ENCODE measurements at places on chromosomes 4 and X. TPM values are rescaled to one million over a fixed set of nuclear protein-coding genes. Genes with fewer than 3 reads are reported as not detected.

DNA sequence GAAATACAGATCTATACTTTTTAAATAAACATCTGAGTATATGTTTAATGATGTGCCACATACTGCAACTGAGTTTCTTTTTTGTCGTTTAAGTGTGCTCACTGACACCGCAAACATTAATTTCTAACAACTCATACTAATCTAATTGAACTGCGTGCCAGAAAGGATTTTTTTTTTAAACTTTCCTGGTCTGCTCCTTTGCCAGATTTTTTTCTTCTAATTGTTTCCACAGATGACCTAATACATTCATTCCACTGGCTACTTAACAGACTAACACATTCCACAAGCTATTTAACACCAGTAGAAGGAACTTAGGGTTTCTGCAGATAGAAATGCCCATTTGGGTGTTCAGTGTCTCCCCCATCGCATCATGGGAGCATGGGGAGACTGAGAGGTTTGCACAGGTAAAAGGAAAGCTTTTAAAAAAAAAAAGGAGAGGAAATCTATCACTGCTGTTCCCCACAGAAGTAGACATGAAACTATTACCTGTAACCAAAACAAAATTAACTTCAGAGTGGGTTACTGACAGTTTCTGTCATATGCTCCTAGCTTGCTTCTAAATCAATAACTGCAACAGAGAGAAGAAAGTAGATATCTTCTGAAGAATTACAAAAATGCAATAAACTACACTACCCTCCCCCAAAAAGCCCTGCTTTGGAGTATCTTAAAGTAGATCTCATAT, 31.6 kb downstream of the SH3KBP1 start:
- DNase-seq: no peak

DNA sequence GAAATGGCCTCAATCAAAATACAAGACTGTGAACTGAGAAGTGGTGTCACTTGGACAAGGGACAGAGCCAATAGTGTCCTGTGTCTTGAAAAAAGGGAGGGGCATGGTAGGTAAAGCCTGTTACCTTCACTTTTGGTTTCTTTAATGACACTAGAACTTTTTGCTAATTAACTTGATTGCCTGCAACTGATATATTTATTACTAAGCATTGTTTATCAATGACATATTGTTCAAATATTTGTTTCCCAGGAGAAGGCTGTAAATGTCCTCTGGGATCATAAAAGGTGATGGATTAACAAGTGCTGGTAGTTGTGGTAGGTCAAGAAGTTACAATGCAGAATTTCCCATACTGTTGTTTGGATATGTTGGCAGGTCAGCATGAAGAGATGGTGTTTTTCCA, 93.8 kb upstream of the SCML1 start:
- DNase-seq: no peak

Gene PLRG1
- 44.7 TPM for total RNA-seq

Gene CHIC1
- total RNA-seq: 15.6 TPM

Gene PHEX
- total RNA-seq: 0.41 TPM

GRCh38 chrX:83469551-83469950, 38.5 kb upstream of the POU3F4 start:
- DNase-seq: no peak

DNA sequence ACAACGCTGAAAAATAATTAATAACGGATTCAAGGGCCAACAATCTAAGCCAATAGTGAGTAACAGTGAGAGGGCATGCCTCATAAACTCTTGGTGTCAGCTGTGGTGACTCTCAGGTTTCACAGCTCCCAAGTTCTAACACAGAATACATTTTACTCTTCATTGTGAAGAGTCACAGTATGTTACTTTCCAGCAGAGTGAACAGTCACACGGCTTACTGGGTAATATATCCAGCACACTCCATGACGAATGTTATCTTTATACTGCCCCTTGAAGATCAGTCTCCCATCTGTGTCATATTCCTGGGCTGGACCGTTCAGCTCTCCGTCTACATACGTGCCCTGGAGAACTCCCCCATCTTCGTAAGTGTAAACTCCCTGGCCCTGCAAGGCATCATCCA, 23.1 kb downstream of the SETD7 start:
- DNase-seq: no peak

GRCh38 chr4:169200361-169201030, 70.3 kb downstream of the SH3RF1 start:
- no peak for DNase-seq

Gene TRIM60
- not detected for total RNA-seq

Gene BEX2
- total RNA-seq: 1.3 TPM

GRCh38 chr4:18664171-18664570, 642.6 kb upstream of the LCORL start:
- DNase-seq: no peak

DNA sequence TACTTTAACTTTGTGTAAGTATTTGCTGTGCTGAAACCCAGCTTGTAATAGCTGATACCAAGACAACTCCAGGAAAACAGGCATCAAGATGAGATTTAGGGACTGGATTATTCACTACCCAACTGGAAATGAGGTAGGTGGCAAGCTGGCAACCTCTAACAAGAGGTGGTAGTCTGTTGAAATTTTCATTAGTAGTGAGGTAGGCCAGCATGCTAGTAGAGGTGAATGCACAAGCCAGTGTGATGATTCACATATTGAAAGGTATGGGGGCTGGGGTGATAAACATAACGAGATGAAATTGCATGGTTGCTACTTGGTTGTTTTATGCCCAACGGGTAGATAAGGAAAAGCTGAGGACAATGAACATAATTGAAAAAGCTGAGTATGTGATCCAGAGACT, 8.5 kb upstream of the TMPRSS11D start:
- DNase-seq: no peak

Gene SOWAHB
- total RNA-seq: not detected

- no peak for DNase-seq
Observed at GRCh38 chrX:140501940-140502468, 2.9 kb downstream of the SOX3 start.

Gene CLNK
- under 0.01 TPM for total RNA-seq

Gene SMARCA1
- 48.2 TPM for total RNA-seq

DNA sequence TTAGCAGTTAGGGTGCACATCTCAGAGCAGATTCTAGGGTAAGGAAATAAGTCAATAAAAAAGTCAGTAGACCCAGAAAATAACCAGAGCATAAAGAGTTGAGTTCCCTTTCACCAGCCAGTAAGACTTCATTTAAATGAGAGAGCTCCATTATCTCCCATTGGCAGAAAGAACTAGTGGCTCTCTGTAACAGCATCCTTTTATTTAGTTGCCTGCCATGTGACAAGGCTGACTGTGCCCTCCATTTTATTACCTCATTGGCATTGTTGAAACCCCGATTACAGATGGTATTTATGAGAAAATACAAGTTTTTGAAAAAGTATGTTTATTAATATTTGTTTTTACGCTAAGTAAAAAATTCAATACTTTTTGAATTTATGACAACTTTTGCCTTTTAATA, 859.5 kb upstream of the NDST4 start:
- DNase-seq: no peak

DNA sequence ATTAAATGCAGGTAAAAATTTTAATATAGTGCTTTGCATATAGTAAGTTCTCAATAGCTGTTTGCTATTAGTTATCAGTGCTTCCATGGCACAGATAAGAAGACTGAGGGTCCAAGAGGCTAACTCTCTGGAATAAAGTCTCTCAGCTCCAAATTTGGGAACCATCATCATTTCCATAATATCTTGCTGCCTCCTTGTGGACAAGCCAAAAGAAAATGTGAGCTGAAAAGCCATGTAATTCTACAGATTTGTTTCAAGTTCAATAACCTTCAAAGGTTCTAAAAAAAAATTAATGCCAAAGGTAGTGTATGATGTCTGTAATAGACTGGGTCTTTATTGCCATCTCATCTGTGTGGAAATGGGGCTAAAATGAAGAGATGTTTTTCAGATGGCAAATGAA, 136.9 kb upstream of the VCX start:
- DNase-seq: no peak

- DNase-seq: no peak
Observed at GRCh38 chr4:88672987-88673386, 24.6 kb downstream of the NAP1L5 start.

DNA sequence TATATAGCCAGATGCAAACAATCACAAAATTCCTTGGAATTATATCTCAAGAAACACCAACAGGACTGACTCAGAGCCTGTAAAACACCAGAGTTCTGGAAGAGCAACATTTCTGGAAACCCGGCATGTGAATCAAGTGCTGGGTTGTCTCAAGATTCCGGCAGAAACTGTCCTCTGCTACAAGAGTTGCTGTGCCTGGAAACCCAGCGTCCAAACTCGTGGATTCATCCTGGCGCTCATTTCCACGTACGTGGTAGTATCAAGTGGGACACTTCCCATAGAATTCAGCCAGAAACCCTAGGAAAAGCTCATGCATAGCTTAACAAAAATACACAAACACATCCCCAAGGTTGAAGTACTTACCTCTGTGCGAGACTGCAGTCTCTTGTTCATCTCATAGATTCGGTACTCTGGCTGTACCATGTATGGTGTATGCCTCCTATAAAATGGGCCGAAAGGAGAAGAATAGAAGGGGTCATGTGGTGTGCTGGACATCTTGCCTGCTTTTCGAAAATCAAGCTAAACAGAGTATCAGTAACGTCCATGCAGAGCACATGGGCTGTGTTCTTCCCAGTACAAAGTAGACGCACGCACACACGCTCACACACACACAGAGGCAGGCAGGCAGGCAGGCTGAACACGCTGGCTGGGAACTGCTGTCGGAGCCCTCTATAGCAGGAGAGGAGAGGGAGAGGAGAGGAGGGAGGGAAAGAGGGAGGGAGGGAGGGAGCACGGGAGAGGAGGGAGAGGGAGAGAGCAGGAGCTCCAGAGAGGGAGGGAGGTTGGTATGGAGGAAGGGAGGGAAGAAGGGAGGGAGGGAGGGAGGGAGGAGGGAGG, at the start of gene LDB2:
TSS of gene LDB2 (minus strand) at position 655 of the 837 bp plus-strand sequence.
- no peak for DNase-seq

DNA sequence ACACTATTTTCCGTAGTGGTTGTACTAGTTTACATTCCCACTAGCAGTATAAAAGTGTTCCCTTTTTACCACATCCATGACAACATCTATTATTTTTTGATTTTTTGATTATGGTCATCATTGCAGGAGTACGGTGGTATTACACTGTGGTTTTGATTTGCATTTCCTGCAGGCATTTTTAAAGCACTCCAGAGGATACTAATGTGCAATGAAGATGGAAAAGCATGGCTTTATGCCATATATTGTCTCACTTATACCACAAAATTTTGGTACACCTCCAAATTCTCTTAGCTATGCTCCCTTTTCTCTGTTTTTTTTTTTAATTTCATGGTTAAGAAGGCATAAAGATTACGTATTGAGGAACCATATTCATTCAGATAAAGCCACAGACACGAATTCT, 35.1 kb upstream of the NPY2R start:
- no peak for DNase-seq

GRCh38 chr4:177108708-177109107, 201.0 kb upstream of the NEIL3 start:
- no peak for DNase-seq

GRCh38 chr4:21991562-21991961, 43.0 kb upstream of the KCNIP4 start:
- no peak for DNase-seq

DNA sequence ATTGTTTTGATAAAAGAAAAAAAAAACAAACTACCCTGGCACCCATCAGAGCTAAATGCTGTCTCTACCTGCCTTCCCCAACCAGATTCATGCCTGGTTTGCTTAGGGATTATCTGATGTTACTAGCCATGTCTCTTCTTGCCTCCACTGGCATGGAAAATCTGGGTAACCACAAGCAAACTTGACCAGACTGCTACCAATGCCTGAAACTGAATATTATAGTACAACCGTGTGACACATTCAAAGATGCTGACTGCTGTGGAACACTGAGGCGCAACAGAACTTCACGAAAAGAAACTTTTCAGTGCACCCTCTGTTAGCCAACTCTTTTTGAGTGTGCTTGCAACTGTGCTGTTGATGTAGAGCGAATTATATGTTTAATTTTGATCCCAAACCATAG, 228.1 kb downstream of the CBR4 start:
- DNase-seq: no peak

DNA sequence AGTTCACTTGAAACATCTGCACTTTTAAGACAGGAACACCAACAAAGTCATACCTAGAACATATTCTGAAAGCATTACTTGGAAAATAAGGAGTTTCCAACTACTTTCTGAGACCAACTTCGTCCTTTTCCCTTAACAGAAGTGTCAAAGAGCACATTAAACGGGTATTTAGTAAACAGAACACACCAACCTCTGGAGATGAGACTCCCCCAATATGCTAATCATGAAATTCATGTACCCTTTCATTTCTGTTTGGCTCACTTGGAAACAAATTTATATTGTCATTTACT, 69.2 kb downstream of the NOCT start:
- DNase-seq: no peak

GRCh38 chr4:13918991-13919441, 291.5 kb upstream of the BOD1L1 start:
- DNase-seq: no peak

DNA sequence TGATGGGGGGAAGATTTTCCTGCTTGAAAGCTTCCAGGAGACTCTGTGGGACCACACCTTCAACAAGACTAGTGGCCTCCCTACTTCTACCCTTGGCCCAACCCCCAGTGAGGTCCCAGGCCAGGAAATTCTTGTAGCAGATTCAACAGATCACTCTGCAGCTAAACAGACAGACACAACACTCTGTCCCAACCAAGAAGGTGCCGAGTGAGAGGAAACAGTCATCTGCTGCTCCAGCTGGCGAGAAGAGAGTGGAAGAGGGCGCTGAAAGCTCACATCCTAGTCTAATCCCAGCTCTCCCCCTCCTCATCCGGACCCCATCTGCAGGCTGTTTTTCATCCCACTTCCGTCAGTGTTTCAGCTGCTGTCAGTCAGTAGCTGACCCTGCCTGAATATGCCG, 63.4 kb downstream of the CHRDL1 start:
- no peak for DNase-seq

DNA sequence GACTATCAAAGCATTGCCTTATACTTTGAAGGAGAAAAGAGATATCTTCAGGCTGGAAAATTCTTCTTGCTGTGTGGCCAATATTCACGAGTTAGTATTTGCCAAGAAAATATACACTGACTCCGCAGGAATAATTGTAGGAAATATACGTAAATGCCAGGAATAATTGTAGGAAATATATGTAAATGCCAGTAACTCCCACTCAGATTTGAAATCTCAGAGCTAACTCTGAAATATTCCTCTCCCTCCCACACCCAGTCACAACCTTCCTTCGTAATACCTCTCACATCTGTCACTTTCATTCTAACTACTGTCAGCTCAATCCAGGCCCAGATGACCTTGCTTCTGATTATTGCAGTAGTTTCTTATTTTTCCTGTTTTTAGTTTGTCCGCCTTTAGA, 73.5 kb downstream of the WDR19 start:
- peak; percentile 66 for DNase-seq

Gene GABRA4
- total RNA-seq: not detected

- DNase-seq: no peak
Observed at GRCh38 chr4:30865691-30866090, 145.5 kb downstream of the PCDH7 start.

Gene FGG
- total RNA-seq: not detected

- DNase-seq: no peak
Observed at GRCh38 chr4:32700838-32701237, 1980.7 kb downstream of the PCDH7 start.

- no peak for DNase-seq
Observed at GRCh38 chr4:6619116-6619465, 21.4 kb upstream of the MRFAP1 start.

All from glomerular endothelial cell (primary cell).